ENCODE measurements at places on chromosomes 3 and 15. TPM values are rescaled to one million over a fixed set of nuclear protein-coding genes. Genes with fewer than 3 reads are reported as not detected.

The NME9 gene
- not detected for total RNA-seq

The DPPA4 gene
- total RNA-seq = not detected

The STAB1 gene
- 31.8 TPM for total RNA-seq

The RSL24D1 gene
- 61.6 TPM for total RNA-seq

The KLHL40 gene
- total RNA-seq = not detected

The TEX55 gene
- total RNA-seq = not detected

The DUOXA1 gene
- total RNA-seq = 146 TPM

All from thyroid gland (tissue), 4 donors.